ENCODE measurements at places on chromosomes 3 and 15. TPM values are rescaled to one million over a fixed set of nuclear protein-coding genes. Genes with fewer than 3 reads are reported as not detected.

The C2CD4A gene
- 0.05 TPM for total RNA-seq

The CILP gene
- 24.0 TPM for total RNA-seq

- no peak for DNase-seq
Observed at GRCh38 chr3:195385526-195385925, 57.3 kb downstream of the ACAP2 start.

DNA sequence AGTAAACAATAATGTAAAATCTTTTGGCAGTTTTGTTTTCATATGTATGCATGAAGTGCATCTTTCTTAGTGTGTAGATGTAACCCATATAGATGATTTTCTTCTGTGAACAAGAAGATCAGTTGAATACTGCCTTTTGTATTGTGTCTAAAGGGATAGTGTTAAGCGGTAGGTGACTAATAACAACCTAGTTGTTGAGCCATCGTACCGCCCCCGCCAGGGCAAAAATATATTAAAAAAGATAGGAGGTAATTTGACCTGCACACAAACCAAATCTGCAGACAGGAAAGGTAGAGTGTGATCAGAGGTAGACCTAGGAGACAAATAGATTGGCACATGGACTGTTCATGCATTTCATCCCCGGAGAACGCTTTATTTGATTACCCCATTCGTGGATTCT lies 3.3 kb upstream of the GMNC start:
- no peak for DNase-seq

DNA sequence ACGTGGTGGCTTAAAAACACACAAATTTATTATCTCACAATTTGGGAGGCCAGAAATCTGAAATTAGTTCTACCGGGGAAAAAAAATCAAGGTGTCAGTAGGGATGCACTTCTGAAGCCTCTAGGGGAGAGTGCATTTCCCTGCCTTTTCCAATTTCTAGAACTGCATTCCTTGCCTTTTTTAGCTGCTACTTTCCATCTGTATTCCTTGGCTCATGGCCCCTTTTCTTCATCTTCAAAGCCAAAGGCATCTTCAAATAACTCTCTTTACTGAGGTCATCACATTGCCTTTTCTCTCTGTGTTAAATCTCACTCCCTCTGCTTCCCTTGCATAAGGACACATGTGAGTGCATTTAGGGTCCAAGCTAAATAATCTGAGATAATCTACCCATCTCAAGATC lies 69.5 kb upstream of the NEO1 start:
- DNase-seq: no peak

- DNase-seq: no peak
Observed at GRCh38 chr3:56836276-56837163, 34.8 kb upstream of the ARHGEF3 start.
